Right lung (tissue), 10 donors: ENCODE measurements at places on chromosomes 16 and 17. TPM values are rescaled to one million over a fixed set of nuclear protein-coding genes. Genes with fewer than 3 reads are reported as not detected.

DNA sequence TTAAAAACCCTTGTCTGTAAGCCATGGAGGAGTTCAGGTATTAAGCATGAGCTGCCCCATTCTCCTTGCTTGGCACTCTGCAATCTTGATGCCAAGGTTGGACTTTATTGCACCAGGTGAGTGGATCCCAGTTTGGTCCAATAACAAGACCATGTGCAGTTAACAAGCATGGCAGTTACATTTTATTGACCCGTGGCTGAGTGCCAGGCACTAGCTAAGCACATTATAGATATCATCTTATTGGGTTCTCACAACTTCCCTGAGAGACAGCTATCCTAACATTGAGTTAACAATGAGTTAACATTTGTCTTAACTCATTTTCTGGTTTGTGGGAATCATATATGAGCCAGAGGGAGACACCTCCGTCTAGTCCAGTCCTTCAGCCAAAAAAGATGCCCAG is 21.8 kb downstream of the LYRM9 start:
- DNase-seq, result no peak

DNA sequence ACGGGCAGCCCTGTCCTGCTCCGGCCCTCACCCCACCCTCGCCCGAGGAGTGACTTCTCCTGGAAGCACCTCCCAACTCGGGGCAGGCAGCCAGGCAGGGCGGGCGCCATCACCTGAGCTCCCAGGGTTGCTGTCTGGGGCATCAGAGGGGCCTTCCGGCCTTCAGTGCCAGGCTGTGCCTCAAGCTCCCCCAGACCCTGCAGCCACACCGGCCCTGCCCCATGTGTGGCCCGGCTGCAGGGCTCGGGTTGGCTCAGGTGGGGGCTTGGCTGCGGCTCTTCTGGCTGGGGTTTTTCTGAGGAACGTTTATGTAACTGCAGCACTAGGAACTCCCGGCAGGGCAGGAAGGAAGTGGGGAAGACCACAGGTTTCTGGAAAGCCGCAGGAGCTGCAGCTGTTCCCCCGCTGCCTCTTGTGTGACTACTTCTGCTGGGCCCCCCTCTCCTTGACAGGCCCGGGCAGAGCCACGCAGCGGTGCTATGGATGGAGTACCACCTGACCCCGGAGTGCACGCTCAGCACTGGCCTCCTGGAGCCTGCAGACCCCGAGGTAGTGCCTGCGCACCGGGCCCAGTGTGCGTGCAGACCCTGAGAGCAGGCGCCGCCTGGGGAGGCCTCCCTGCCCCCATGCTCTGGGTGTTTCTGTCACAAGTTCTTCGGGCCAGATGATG is 45.6 kb downstream of the PRMT7 start:
- no peak for DNase-seq

GRCh38 chr16:23357761-23358290 is 55.7 kb downstream of the SCNN1B start:
- no peak for DNase-seq

GRCh38 chr16:57642160-57643135 is 14.0 kb downstream of the ADGRG1 start:
- DNase-seq, result no peak

DNA sequence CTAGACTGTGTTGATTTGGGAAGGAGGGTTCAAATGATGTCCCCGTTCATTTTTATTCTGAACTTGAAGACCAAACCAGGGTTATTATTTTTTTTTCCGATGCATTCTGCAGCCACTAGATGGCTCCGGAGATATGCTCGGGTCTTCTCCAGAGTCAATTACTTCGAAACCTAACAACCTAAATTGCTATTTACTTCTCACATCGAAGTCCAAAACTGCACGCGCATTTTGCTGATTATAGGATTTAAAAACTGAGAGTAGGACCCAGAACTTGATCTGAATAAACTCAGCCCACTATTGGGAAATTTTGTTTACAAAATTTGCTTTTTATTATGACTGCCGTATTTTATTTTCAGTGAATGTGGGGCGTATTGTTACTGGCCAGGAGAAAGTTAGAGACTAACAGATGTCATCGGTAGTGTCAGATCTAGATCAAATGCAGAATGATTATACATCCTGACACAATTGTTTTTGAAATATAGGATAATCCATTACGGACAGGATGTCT is 263.8 kb downstream of the HS3ST3A1 start:
- DNase-seq, result peak; percentile 61

- no peak for DNase-seq
Observed at GRCh38 chr17:68775318-68775717, 174.2 kb upstream of the FAM20A start.

DNA sequence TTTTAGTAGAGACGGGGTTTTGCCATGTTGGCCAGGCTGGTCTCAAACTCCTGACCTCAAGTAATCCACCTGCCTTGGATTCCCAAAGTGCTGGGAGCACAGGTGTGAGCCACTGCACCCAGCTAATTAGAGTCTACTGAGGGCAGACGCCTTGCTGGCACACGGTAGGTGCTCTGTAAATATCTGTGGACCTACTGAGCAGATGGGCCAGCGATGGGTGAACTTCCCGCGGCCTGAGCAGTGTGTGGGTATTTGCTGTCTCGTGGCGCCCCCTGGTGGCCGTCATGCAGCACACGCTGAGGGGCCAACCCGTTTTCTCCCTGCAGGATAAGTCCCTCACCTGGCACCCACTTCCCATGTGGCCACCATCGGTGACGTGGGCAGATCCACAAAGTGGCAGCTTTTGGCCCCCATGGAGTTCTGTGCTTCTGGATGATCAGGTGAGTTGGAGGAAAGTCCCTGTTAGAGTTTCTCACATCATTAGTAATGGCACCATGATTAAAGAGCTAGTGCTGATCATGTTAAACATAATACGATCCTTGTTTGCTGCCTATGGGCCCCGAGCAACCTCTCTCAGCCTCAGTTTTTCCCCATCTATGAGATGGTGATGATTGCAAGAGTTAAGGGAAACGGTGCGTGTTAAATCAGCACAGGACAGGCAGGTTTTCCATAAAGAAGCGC is 40.7 kb downstream of the ZDHHC7 start:
- peak; percentile 55 for DNase-seq

- DNase-seq, result no peak
Observed at GRCh38 chr17:7825206-7825990, 8.6 kb upstream of the KDM6B start.

GRCh38 chr16:53257001-53257400 is 177.3 kb upstream of the RBL2 start:
- no peak for DNase-seq

DNA sequence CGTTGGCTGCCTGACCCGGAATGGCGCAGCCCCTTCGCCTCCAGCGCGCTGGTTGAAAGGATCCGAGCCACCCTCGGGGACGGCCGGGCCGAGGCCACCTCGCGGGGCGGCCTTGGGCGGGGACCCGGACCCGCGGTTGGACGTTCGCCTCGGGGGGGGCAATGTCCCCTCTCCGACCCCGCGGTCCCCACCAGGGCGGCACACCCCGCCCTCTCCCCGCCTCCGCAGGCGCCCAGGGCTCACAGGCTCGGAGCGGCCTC is 1.0 kb upstream of the SOX8 start:
- DNase-seq, result no peak

DNA sequence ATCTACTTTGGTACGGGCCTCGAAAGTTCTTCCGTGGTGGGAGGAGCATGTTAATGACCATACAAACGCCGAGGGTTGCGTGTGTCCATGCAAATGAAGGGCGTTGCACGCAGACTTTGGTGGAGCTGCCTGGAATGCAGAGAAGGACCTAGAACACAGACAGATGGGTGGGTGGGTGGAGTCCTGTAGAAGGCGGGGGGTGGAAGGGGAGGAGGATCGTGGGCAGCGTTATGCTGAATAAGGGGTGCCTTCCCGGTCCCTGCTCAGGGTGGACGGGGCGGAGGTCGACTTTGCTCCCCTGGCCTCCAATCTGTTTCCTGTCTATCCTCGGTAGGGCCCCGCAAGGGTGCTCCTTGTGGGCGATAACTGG is 795 bp upstream of the PAQR4 start:
- no peak for DNase-seq

DNA sequence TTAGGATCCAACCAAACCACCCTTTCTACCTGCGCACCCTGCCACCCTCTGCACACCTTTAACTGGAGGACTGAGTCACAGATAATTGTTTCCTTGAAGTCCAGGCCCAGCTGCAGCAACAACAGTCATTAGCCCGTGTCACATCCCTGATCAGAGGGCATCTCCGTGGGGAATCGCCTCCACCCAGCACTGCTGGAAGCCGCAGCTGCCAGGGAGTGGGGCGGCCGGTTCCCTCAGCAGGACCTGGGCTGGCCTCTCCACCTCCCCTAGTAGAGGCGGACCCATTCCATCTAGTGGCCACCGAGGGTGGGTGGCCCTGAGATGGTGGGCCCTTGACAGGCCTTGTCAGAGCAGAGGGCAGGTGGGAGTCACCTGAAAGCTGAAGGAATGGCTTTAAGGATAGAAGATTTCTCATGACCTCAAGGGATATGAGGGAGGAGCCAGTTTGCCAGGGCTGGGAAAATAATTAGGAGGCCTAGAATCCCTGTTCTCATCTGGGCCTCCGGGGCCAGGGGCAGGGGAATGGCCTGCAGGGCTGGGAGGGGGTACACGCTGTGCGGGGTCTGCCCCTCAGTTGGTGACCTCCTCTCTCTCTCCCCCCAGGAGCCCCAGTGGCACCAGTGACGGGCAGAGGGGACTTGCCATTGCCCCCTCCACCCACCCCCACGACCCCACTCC is 6.2 kb downstream of the PRSS53 start:
- DNase-seq, result no peak

DNA sequence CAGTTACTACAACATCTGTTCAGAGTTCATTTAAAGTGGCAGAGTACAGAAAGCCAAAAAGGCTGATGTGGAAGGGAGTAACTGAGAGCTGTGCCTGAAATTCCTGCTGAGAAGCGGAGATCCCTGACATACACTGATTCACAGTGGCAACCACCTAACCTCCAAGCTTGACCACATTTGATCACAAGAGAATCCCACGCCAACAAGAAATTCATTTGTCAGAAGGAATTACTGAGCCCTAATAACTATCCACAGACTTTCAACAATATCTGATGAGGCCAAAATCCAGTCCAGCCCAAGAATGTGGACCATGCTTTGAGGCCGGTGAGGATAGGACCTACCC is 168.5 kb upstream of the RPH3AL start:
- no peak for DNase-seq

DNA sequence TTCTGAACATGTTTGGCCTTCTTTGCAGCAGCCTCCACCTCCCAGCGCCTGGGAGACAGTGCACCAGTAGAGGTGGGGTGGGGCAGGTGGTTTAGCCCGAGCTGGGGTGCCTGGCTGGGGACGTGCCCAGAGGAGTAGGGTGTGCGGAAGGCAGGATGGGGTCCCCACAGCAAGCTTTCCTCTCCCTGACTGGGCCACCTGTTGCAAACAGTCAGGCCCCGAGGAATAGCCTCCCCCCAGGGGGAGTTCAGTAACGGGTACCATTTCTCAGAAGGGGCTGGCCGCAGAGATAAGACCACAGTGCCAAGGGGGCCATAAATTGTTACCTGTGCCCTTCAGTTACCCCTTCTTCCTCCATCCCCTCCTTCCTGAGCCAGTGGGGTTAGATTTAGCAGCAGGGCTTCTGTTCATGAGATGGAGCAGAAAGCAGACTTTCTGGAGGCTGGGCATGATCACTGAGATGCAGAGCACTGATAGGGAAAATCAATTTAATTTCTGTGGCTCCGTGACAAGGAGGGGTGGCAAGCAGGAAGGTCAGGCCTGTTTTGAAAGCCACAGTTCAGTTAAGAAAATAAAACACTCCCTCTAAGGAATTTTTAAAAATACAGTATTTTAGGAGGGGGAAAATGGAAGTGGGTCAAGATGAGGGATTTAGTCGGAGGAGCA is 181.9 kb downstream of the MSI2 start:
- DNase-seq, result no peak

GNG13 gene
- polyA plus RNA-seq, result 0.10 TPM

RPL19 gene
- polyA plus RNA-seq, result 2,117 TPM

CD300C gene
- polyA plus RNA-seq, result 0.69 TPM

TSPOAP1 gene
- 63.3 TPM for polyA plus RNA-seq

CTCF gene
- polyA plus RNA-seq, result 70.4 TPM

MYH3 gene
- 8.9 TPM for polyA plus RNA-seq

ITGAL gene
- polyA plus RNA-seq, result 6.6 TPM

TBC1D3G gene
- polyA plus RNA-seq, result not detected

ATP1B2 gene
- 28.6 TPM for polyA plus RNA-seq

WNK4 gene
- polyA plus RNA-seq, result 1.6 TPM

HIGD1B gene
- polyA plus RNA-seq, result 16.0 TPM

TMED6 gene
- 4.0 TPM for polyA plus RNA-seq
